ENCODE measurements at places on chromosomes 3 and 15.

DNA sequence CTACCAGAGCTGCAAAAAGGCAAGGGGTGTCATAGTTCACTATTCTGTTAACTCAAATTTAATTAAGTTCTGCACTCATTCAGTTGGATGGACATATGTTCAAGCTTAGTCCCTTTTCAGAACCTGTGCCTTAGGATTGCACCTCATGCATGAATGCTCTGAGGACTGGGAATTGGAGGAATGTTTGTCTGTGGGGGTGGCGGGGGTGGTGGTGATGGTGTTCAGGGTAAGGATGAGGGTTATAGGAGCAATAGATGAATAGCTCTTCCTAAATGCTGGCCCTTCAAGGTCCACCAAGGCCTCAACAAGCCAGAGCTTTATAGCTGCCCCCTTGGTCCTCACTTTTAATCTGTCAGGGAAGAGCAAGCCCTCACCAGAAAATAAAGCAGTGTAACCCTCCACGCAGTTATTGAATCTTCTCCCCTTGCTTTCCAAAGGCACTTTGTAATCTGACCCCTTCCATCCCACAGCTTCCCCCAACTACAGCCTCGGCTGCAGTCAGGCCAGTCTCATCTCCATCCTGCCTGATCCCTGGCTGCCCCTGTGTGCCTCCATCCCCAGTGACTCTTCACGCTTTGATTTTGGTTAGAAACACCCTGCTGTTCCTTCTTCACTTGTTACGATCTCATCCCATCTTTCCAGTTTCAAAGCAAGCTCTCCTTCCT, 221.6 kb upstream of the LMCD1 start:
- no peak overlapping the region for H3K4me3 ChIP-seq
- no peak for DNase-seq
- H3K27me3 ChIP-seq = no peaks in the 10 kb centered on the region
- no peaks in the 10 kb centered on the region for H3K4me1 ChIP-seq

DNA sequence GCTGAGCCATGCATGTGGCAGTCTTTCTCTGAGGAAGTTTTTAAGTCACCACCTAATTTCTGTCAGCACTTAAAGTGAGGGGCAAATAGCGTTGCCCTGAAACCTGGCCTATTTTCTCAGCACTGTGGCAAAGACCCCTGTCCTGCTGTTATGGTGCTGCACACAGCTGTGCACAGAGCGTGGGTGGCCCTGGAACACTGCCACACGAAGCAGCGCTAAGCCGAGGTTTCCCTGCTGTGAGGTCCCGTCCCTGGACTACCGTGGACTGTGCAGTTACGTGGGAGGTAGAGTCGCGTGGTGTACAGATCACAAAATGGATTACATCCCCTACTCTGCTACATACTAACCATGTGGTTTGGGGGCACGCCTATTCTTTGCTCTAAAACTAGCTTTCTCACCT, 101.6 kb upstream of the NR2E3 start:
- no peak overlapping the region for H3K27ac ChIP-seq
- no peak overlapping the region for H3K4me3 ChIP-seq
- H3K36me3 ChIP-seq = no peaks in the 10 kb centered on the region
- no peaks in the 10 kb centered on the region for H3K27me3 ChIP-seq
- no peaks in the 10 kb centered on the region for H3K4me1 ChIP-seq

DNA sequence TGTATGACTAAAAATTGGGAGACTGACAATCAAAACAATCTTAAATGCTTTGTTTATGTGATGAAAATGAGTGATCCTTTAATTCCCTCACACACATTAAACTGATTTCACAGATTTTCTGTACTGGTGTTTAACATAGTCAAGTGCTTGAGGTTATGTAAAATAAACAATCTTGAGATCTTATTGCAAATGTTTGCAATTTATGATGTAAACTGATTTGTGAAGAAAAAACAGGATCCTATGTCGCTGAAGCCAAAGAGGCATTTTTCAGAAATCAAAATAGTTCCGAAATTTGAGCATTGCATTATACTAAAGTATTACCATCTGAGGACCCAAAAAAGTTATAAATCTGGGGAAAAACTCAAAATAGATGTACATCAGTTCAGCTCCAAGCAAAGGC, 12.7 kb downstream of the SHOX2 start:
- H3K36me3 ChIP-seq = no peaks in the 10 kb centered on the region
- DNase-seq = no peak
- no peak overlapping the region for H3K27ac ChIP-seq
- H3K27me3 ChIP-seq = peaks cover 37% of the 10 kb centered on the region
- H3K4me1 ChIP-seq = no peaks in the 10 kb centered on the region
- no peak overlapping the region for H3K4me3 ChIP-seq

GRCh38 chr3:87361271-87361670, 84.9 kb upstream of the POU1F1 start:
- H3K4me3 ChIP-seq = no peak overlapping the region
- no peaks in the 10 kb centered on the region for H3K27me3 ChIP-seq
- H3K27ac ChIP-seq = no peak overlapping the region

DNA sequence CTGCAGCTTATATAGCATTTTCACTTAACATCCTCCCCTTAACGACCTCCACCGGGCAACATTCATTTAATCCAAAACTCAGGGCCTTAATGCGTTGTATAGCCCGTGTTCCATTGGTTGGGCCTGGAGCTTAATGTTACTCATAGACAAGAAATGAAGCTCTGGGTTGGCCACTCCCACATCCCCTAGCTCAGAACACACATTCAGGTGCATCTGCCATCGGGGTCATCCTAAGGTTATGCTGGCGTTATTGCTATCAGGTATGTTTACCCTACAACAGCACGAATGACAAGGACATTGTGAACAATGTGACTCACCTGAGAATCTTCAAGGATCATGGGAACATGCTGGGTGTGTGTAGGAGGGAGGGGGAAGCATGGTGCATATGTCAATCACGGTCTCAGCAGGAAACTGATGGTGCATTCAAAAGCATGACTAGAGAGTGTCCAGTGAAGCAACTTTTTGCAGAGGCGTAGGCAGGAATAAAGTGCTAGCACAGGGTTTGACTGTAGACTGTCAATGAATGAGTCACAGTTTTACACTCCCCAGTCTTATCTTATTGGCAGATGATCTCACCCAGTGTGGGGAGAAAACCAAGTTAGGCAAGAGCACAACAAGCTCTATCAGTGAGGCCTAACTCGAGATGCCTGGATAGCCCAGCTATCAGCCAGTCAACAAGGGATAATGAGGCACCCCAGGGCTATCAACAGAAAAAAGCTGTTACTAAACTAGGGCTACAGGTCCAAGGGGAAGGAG, 402.1 kb upstream of the MCTP2 start:
- no peaks in the 10 kb centered on the region for H3K36me3 ChIP-seq
- H3K4me1 ChIP-seq = no peaks in the 10 kb centered on the region
- H3K27ac ChIP-seq = no peak overlapping the region
- no peaks in the 10 kb centered on the region for H3K27me3 ChIP-seq
- no peak for DNase-seq

DNA sequence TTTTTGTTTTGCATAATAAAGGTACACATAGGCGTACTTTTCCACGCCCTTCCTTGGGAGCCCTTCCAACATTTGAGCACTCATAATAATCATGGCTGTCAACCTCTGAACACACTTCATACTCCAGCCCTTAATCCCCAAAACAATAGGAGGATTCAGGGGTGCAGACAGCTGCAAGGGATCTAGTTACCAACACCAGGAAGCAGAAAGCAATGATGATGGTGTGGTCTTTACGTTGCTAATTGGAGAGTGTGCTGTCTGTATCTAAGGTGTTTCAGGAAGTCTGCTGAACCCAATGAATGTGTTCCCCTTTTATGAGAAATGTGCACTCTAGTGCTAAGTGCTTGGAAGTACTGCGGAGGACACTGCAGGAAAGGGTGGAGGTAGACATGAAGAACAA, 60.3 kb upstream of the PDZRN3 start:
- no peaks in the 10 kb centered on the region for H3K27me3 ChIP-seq
- no peaks in the 10 kb centered on the region for H3K4me1 ChIP-seq
- DNase-seq = no peak

GRCh38 chr15:22806156-22806555, 19.7 kb downstream of the NIPA1 start:
- no peak overlapping the region for H3K27ac ChIP-seq
- H3K36me3 ChIP-seq = no peaks in the 10 kb centered on the region
- DNase-seq = no peak
- H3K4me1 ChIP-seq = peaks cover 7% of the 10 kb centered on the region
- H3K4me3 ChIP-seq = no peak overlapping the region
- no peaks in the 10 kb centered on the region for H3K27me3 ChIP-seq

DNA sequence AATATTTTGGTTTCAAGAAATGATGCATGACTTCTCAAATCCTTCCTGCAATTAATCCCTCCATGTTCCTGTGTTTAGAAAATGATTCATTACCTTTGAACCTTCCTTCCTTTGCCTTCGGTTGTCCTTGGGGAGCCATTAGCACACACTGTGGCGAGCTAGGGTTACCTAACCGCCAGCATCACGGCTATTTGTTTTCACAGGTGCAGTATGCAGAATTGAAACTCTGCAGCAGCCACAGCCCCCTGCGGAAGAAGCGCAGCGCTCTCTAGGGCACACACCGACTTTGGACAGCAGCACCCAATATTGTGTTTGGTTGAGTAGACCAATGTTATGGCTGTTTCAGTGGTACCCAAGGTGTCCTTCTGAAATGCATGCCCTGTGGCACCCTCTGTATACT, 247.4 kb downstream of the MCTP2 start:
- no peaks in the 10 kb centered on the region for H3K36me3 ChIP-seq
- no peaks in the 10 kb centered on the region for H3K4me1 ChIP-seq
- H3K4me3 ChIP-seq = no peak overlapping the region

- no peaks in the 10 kb centered on the region for H3K4me1 ChIP-seq
- H3K27ac ChIP-seq = no peak overlapping the region
- H3K4me3 ChIP-seq = no peak overlapping the region
These were observed 19.7 kb downstream of the IL16 start for GRCh38 chr15:81216422-81216821.

- H3K4me1 ChIP-seq = no peaks in the 10 kb centered on the region
- no peak for DNase-seq
- no peaks in the 10 kb centered on the region for H3K36me3 ChIP-seq
- H3K27ac ChIP-seq = no peak overlapping the region
- H3K27me3 ChIP-seq = no peaks in the 10 kb centered on the region
These were observed 640.5 kb downstream of the ZPLD1 start for GRCh38 chr3:103075282-103075681.

- DNase-seq = no peak
- no peak overlapping the region for H3K27ac ChIP-seq
- H3K4me3 ChIP-seq = no peak overlapping the region
- H3K27me3 ChIP-seq = no peaks in the 10 kb centered on the region
- no peaks in the 10 kb centered on the region for H3K4me1 ChIP-seq
- no peaks in the 10 kb centered on the region for H3K36me3 ChIP-seq
These were observed 35.1 kb downstream of the FGF7 start for GRCh38 chr15:49458145-49458544.

DNA sequence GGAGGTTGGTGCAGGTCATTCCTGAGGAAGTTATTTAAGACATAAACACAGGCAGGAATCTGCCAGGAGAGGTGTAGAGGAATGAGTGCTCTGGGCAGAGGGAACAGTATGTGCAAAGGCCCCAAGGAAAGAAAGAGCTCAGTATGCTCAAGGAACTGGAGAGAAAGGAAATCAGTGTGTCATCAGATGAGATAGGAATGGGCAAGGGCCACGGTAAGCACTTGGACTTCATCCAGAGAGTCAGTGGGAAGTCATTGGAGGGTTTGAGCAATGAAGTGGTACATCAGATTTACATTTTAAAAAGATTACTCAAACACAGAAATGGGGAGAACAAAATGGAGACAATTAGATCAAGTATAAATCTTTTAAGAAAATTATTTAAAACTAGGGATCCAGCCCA, 272.2 kb downstream of the ADAMTSL3 start:
- DNase-seq = no peak
- no peaks in the 10 kb centered on the region for H3K36me3 ChIP-seq
- no peak overlapping the region for H3K4me3 ChIP-seq
- H3K27me3 ChIP-seq = no peaks in the 10 kb centered on the region

- no peak overlapping the region for H3K4me3 ChIP-seq
- no peaks in the 10 kb centered on the region for H3K36me3 ChIP-seq
- H3K4me1 ChIP-seq = no peaks in the 10 kb centered on the region
- no peak overlapping the region for H3K27ac ChIP-seq
- no peaks in the 10 kb centered on the region for H3K27me3 ChIP-seq
These were observed 20.3 kb upstream of the TNIK start for GRCh38 chr3:171480526-171480925.

GRCh38 chr3:41370307-41370706, 171.0 kb downstream of the CTNNB1 start:
- H3K36me3 ChIP-seq = no peaks in the 10 kb centered on the region
- H3K4me1 ChIP-seq = no peaks in the 10 kb centered on the region
- no peak for DNase-seq
- H3K27me3 ChIP-seq = no peaks in the 10 kb centered on the region
- H3K27ac ChIP-seq = no peak overlapping the region

GRCh38 chr15:99076555-99077308, 28.1 kb upstream of the SYNM start:
- no peak overlapping the region for H3K27ac ChIP-seq
- H3K4me1 ChIP-seq = no peaks in the 10 kb centered on the region
- H3K4me3 ChIP-seq = peak overlapping the region; percentile 9
- peak; percentile 73 for DNase-seq
- H3K36me3 ChIP-seq = no peaks in the 10 kb centered on the region

DNA sequence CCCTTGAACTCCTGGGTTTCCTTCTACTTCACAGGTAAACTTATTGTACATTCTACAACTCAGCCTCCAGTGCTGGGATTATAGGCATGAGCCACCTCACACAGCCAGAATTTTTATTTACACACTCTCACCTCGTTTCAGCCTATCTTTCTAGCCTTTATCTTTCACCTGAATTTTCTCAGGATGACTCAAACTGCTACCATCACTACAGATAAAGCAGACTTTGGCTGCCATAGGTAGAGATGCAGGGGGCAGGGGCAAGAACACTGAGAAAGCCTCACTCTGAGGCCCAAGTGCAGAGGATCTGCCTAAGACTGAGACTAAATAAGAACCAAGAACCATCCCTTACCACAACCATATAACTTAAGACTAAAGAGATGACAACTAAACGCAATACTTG, 59.0 kb downstream of the ETFA start:
- no peak overlapping the region for H3K4me3 ChIP-seq
- DNase-seq = no peak
- H3K36me3 ChIP-seq = no peaks in the 10 kb centered on the region
- H3K27me3 ChIP-seq = no peaks in the 10 kb centered on the region

DNA sequence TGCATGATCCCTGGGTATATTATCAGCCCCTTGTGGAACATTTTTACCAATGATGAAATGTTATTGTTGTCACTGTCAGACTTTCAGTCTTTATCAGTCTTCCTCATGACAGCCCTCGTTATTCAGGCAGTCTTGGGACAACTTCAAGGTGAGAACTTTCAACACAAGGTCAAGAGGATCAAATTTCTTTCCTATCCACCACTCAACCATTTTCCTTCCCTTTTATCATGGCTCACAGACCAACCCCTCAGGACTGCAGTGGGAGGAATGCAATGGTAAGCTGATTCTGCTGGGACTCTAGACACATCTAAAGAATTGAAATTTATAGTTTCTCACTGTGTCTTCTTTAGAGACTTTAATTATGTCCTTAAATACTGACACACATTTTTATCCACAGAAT, 107.0 kb upstream of the LSAMP start:
- H3K27ac ChIP-seq = no peak overlapping the region
- H3K36me3 ChIP-seq = no peaks in the 10 kb centered on the region
- no peak for DNase-seq
- H3K4me3 ChIP-seq = no peak overlapping the region
